ENCODE measurements at places on chromosomes 6 and 20.

GRCh38 chr6:107654764-107655163 is 164.8 kb downstream of the SOBP start:
- DNase-seq = no peak

- peak; percentile 24 for DNase-seq
Observed at GRCh38 chr6:157570104-157570503, 189.1 kb downstream of the ZDHHC14 start.

- no peak for DNase-seq
Observed at GRCh38 chr20:11438412-11438811, 479.3 kb upstream of the BTBD3 start.

DNA sequence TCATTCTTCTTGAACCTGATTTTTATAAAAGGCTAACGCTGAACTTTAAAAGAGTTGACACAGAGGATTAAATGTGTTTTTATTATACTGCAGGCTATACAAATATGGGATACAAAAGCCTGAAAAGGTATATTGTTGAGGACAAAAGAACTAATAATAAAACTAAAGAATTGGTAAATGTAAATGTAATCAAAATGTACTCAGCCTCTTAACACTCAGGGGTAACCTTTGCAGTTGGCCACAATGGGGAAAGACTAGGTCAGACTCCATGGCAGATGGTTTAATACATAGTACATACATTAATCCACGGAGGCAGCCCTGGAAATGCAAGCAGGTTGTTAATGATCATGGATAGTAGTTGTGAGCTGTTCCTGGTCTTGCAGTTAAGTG is 57.5 kb downstream of the SOBP start:
- DNase-seq = no peak

GRCh38 chr20:62378215-62378614 is 8.7 kb upstream of the RPS21 start:
- no peak for DNase-seq
